ENCODE measurements at places on chromosomes 6 and 20.

- DNase-seq = no peak
Measured at GRCh38 chr6:82251942-82252341, 4.4 kb upstream of the IBTK start.

GRCh38 chr6:121426686-121427085 lies 8.8 kb upstream of the GJA1 start:
- no peak for DNase-seq

GRCh38 chr6:3270258-3270657 lies 11.5 kb downstream of the PSMG4 start:
- no peak for DNase-seq

DNA sequence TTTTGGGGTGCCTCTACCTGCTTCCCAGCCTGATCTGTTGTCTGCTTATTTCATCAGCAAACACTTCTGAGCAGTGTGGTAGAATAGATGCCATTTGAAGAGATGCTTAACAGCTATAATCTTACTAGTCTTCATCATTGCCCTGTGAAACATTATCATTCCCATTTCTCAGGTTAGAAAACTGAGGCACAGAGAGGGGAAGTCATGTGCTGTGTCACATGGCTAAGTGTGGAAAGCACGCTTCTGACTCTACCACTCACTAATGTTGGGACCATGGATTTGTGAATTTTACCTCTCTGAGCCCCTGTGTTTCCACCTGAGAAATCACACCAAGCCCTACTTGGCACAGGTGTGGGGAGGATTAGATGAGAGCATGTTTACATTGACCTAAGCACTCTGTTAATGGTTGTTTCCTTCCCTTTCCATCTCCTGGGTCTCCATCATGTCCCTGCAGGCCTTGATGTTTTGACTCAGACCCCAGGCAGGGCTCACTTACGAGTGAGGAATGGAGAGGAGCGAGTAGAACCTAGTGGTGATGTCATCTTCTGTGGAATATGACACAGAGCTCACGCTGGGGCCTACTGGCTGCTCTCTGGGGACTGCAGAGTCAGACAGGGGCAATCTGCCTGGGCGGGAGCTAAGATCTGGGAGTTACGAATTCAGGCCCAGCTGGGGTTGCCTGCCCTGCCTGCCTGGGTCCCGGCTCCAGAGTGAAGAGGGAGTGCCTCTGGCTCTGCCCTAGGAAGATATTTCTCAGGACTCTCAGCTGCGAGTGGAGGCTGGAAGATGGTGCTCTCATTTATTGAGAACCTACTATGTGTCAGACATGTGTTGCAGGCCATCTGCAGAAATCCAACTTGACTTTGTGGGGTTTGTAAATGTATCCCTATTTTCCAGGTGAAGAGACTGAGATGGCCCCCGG lies 64.3 kb downstream of the CDH22 start:
- DNase-seq = no peak

DNA sequence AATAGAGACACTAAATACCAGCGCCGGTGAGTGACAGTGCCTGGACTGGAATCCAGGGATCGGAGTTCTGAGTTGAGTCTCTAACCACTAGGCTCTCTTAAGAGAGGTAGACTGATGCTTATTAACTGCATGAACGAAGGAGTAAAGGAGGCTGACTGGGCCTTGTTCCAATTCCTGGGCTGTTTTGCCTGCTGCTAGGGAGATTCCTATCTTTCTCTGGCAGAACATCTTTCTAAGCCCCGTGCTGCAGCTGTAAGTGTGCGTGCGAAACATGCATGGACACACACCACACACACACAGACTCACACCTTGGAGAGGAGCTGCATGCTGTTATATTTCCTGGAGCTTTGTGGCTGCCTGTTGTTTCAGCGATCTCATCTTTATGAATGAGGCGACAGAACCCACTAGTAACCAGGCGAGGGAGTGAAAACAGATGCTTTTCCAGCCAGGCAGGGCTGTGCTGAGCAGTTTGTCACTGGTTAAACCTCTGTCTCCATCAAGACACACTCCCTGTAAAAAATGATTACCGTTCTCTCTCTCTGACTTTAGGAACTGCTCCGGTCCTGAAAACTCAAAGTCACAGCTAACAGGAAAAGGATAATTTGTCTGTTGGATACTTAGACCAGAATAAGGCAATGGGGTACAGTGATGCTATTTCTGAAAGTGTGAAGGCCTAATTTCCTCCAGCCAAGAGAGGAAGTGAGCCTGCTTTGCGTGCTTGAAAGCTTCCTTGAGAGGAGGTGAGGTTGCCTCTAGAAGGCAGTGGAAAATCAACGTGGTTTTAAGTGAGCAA lies 157.4 kb upstream of the ZNF217 start:
- DNase-seq = no peak

DNA sequence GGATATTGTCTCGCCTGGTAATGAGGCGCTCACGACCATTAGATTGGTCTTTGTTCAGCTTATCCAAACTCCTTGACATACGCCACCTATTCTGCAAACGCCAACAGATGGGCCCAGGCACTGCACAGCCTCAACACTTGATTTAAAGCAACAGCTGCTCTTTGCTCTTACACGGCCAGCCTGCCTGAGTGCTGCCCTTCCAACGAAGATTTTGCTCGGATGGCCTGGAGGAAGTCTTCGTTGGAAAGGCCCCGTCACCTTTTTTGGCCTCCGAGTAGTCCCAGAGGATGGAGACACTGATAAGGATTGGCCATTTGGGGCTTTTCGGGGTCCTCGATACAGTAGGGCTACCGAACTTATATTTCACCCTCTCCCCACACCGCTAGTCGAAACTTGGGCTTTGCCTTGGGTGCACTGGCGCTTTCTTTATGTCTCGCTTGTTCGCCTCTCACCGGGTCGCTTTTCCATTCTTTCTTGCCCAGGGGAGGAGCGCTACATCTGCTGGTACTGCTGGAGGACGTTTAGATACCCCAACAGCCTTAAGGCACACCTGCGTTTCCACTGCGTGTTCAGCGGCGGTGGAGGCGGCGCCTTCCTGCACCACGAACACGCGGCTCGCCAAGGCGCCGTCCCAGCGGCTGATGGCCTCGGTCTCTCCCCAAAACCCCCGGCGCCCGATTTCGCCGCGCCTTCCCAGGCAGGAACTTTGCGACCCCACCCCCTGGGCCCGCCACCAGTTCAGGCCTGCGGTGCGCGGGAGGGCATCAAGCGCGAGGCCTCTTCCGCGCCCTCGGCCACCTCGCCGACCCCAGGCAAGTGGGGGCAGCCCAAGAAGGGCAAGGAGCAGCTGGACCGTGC lies 6.1 kb downstream of the PRDM13 start:
- DNase-seq = no peak

- DNase-seq = no peak
Measured at GRCh38 chr20:15708984-15709598, 864.2 kb downstream of the KIF16B start.
